ENCODE measurements at places on chromosomes 6 and 20.

GRCh38 chr20:59176812-59177211 lies 13.2 kb downstream of the ZNF831 start:
- H3K27ac ChIP-seq = no peak overlapping the region
- H3K27me3 ChIP-seq = no peaks in the 10 kb centered on the region
- no peak overlapping the region for H3K4me3 ChIP-seq
- no peak for DNase-seq

- no peaks in the 10 kb centered on the region for H3K4me1 ChIP-seq
- no peak overlapping the region for H3K27ac ChIP-seq
- no peaks in the 10 kb centered on the region for H3K27me3 ChIP-seq
- H3K36me3 ChIP-seq = no peaks in the 10 kb centered on the region
Observed at GRCh38 chr6:131688286-131688685, 12.9 kb downstream of the OR2A4 start.

DNA sequence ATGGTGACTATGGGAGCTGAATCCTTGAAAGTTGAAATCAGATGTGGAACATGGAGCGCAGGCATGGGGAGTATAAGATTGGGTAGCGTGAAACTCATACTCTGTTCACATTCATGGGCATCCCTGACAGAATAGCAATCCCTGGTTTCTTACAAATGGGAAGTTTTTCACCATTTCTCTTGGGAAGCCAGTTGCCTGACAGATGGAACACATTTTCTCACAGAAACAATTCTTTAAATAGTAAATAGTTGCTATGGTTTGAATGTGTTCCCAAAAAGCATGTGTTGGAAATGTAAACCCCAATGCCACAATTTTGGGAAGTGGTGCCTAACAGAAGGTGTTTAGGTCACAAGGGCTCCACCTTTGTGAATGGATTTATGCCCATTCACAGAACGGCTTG lies 262.8 kb upstream of the HS3ST5 start:
- H3K27me3 ChIP-seq = no peaks in the 10 kb centered on the region
- no peaks in the 10 kb centered on the region for H3K36me3 ChIP-seq
- H3K4me1 ChIP-seq = no peaks in the 10 kb centered on the region
- no peak overlapping the region for H3K4me3 ChIP-seq
- no peak overlapping the region for H3K27ac ChIP-seq
- DNase-seq = no peak

- no peaks in the 10 kb centered on the region for H3K36me3 ChIP-seq
- no peaks in the 10 kb centered on the region for H3K27me3 ChIP-seq
- DNase-seq = no peak
- H3K4me1 ChIP-seq = no peaks in the 10 kb centered on the region
Observed at GRCh38 chr6:7268816-7269555, 44.0 kb downstream of the SSR1 start.

DNA sequence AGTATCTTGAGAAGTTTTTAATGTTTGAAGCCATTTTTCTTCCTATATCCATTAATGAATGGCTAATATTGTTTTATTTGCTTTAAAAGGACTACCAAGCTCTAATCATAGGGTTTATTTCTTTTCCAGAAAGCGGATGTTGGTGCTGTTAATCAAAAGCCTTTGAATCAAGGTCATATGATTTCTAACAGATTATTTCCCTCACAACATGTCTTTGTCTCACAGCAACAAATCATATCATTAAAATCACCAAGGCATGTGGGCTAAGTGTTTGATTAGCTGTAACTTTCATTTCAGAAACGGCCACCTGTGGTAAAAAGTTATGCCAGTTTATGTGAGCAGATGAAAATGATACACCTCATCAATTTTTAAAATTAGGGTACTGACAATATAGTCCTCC lies 21.7 kb downstream of the TRAF3IP2 start:
- H3K27me3 ChIP-seq = no peaks in the 10 kb centered on the region
- no peak overlapping the region for H3K27ac ChIP-seq
- DNase-seq = no peak
- H3K4me3 ChIP-seq = no peak overlapping the region
- peaks cover 6% of the 10 kb centered on the region for H3K36me3 ChIP-seq
- peaks cover 6% of the 10 kb centered on the region for H3K4me1 ChIP-seq

DNA sequence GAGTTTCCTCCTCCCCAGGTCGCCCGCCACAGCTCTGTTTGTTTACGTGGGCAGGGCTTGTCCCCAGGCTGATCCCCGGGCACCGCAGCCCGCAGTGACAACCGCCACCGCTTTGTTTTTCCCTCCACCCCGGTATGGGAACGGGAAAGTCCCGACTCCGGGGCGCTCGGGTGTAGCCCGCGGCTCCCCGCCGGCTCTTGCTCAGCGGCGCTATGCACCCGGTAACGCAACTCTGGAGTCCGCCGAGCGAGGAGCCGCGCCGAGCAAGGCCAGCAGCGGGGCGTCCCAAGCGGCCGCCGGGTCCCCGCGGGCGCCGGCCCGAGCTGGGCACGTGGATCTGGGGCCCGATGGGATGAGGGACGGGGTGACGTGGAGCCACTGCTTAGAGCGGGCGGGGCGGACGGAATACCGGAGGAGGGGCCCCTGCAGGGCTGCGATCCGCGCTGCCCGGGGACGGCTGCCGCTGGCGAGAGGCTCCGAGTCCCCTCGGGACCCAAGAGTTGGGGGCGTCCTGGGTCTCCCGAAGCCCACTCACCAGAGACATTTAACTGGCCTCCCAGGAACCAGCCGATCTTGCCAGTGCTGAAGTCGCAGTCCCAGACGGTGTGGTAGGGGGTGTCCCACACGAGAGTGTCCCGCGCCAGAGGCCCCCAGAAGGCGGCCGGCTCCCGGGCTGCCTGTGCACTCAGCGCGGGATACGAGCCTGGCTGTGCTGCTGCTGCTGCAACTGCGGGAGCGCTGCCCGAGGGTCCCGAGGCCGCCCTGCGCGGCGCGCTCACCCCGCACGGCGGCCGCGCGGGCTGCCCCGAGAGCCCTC lies 497 bp downstream of the ACSS1 start:
- H3K4me1 ChIP-seq = peaks cover 31% of the 10 kb centered on the region
- peak overlapping the region; percentile 82 for H3K4me3 ChIP-seq

GRCh38 chr6:127077886-127078285 lies 40.6 kb upstream of the RSPO3 start:
- no peaks in the 10 kb centered on the region for H3K36me3 ChIP-seq
- H3K27ac ChIP-seq = no peak overlapping the region
- H3K4me1 ChIP-seq = no peaks in the 10 kb centered on the region
- H3K4me3 ChIP-seq = no peak overlapping the region
- no peak for DNase-seq

DNA sequence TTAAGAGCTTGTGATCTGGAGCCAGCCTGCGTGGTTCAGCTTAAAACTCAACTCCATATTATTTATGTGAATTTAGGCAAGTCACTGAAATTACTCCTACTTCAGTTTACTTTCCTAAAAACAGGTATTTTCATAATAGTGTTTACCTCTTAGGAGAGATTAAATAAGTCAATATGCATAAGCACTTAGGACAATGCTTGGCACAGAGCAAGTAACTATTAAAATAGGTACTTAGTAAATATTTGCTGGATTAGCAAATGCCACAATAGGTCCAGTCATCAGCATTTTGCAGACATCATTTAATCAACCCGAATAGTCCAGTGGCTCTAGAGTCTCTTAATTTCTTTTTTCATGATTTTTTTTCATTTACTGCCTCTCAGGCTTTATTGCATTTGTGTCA lies 78.6 kb upstream of the PTPRK start:
- no peaks in the 10 kb centered on the region for H3K4me1 ChIP-seq
- H3K27ac ChIP-seq = no peak overlapping the region
- H3K27me3 ChIP-seq = no peaks in the 10 kb centered on the region
- no peak for DNase-seq

DNA sequence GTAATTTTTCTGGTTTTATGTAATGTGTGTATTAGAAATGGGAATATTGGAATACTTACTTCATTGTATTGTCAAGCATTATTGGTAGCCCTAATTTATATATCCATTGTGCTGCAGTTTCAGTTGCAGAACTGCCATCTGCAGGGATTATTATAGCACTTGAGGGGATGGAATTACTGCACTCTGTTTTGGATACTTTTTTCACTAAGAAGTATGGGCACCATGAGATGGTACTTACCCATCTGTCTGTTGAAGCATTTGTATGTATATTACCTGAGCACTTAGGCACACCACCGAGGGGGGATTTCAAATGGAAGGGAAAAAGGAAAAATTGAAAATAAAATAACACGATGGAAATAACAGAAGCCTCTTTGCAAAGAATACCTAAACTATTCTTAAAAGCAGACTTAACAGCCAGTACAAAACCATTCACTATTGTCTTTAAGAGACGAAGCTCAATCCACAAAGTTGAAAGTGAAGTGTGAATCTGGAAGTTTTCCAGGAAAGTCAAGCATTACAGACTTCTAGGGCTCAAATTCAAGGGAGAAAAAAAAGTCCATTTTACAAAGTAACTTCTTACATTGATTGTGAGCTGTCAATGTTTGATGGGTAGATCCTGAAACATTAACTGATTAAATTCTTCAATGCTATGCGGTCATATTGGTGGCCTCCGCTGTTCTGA lies 318.7 kb downstream of the SOX4 start:
- H3K36me3 ChIP-seq = no peaks in the 10 kb centered on the region
- no peaks in the 10 kb centered on the region for H3K4me1 ChIP-seq
- H3K27me3 ChIP-seq = no peaks in the 10 kb centered on the region
- DNase-seq = no peak

DNA sequence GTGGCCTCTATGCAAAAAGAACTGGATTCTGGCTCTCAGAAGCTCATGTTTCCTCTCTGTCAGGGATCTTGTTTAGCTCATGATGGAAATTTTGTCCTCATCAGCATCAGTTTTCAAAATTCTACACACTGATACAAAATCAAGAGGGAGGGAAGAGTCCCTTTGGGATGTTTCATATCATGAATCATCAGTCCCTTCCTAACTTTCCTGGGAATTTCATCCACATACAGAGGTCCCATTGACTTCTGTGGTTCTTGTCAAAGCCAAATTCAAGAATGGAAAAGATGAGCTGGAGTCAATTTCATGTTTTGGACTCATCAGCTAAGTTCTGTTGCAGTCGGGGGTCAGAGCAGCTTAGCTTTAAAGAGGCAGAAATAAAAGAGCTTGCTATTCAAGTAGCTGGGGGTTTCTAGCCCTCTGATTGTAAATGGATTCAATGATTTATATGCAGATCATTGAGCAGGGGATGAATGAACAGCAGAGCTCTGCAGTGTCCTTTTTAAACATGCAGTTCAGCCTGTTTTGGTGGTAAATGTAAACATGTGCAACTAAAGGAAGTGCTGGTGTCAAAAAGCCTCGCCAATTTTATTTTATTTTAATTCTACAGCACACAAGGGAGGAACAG lies 21.3 kb upstream of the TMEM14A start:
- H3K4me3 ChIP-seq = no peak overlapping the region
- no peak overlapping the region for H3K27ac ChIP-seq
- no peaks in the 10 kb centered on the region for H3K4me1 ChIP-seq
- H3K36me3 ChIP-seq = no peaks in the 10 kb centered on the region
- no peaks in the 10 kb centered on the region for H3K27me3 ChIP-seq
- no peak for DNase-seq

DNA sequence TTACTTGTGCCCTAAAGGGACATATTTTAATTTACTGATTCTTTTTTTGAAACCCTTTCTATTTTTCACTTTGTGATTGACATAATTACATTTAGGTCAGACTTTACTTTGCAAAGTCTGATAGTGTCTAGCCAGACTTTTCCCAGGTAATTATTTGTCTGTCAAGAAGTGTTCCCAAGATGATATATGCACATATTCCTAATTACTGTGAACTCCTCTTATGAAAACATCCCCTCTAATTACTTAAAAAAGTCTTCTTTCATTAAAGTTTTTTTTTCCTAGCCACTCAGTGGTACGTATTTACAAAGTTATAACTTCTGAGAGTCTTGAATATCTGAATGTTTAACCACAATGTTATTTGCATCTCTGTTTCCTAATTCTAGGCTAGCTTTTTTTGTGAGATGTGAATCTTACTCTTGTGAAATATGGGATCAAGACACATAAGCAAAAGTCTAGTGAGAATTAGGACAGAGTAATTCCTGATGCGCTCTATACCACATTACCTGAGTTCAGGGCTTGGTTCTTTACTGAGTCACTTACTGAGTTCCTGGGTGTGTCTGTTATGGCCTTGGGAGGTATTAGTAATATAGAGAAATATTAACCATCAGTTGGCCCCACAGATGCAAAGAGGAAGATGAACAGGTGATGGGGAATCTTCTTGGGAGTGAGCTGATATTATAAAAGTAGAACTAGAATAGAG lies 27.9 kb downstream of the FAM83B start:
- no peaks in the 10 kb centered on the region for H3K4me1 ChIP-seq
- DNase-seq = no peak
- H3K4me3 ChIP-seq = no peak overlapping the region
- H3K27me3 ChIP-seq = no peaks in the 10 kb centered on the region
- no peak overlapping the region for H3K27ac ChIP-seq

DNA sequence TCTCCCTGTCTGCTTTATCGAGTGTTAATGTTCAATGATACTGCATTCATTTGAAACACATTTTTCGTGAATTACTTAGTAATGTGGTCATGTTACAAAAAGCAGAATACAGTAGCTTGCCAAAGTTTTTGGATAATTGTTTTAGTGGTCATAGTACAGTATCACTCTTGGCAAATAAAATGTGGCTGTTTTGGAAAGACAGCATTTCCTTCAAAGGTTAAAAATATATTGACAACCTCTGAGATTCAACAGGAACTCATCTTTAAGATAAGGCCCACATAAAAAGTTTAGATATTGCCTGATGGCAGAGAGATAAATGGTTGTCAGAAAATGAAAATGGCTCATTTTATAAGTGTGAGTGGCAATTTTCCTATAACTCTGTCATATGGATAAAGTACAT lies 297.7 kb upstream of the MAN1A1 start:
- H3K36me3 ChIP-seq = no peaks in the 10 kb centered on the region
- H3K27me3 ChIP-seq = no peaks in the 10 kb centered on the region
- no peak overlapping the region for H3K4me3 ChIP-seq

DNA sequence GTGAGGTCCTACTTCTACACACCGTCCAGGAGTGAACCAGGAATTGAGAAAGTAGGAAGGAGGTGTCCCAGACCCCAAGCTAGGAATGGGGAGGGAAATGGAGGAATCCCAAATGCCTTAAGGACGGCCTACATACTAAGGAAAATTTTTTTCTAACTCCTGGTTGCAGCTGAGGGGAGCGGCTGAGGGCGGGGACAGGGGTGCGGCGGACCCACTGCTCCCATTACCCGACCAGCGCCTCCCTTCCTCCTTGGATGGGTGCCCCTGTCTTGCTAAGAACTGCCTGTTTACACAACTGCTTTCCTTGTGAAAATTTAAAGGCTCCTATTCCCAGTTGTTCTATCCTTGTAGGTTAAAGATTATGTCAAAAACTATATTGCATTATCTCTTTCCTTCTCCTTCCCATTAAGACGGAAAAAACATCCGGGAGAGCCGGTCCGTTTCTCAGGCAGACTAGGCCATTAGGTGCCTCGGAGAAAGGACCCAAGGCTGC lies 699 bp upstream of the HSPA1B start:
- peak overlapping the region; percentile 76 for H3K4me3 ChIP-seq
- peaks cover 23% of the 10 kb centered on the region for H3K4me1 ChIP-seq
- no peak for DNase-seq
- no peaks in the 10 kb centered on the region for H3K27me3 ChIP-seq

DNA sequence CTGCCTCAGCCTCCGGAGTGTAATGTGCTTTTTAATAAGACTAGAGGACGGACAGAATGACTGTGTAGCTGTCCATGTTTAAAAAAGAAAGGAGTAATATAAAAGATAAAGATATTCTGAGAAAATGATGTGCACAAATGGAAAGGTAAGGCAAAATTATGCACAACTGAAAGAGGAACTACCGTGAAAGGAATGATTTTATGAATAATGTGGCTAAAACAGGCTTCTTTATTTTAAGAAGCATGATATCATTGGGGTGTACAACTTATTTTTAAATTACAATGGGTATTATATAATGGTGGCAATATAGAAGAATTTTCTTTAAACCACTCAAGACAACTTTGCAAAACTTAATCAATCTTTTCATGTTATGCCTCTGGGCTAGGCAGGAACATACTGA lies 78.1 kb downstream of the FIG4 start:
- H3K4me3 ChIP-seq = no peak overlapping the region
- H3K36me3 ChIP-seq = peaks cover 14% of the 10 kb centered on the region
- no peak for DNase-seq
- no peak overlapping the region for H3K27ac ChIP-seq
